ENCODE measurements at places on chromosomes 13 and 19. TPM values are rescaled to one million over a fixed set of nuclear protein-coding genes. Genes with fewer than 3 reads are reported as not detected.

The ZNF570 gene
- 5.8 TPM for total RNA-seq

The ZNF700 gene
- total RNA-seq, result 4.5 TPM

The NLRP7 gene
- total RNA-seq, result not detected

The DACT3 gene
- 0.14 TPM for total RNA-seq

The FSD1 gene
- total RNA-seq, result 11.3 TPM

The FUT6 gene
- 0.84 TPM for total RNA-seq

The SBK3 gene
- 0.33 TPM for total RNA-seq

The THSD8 gene
- not detected for total RNA-seq

The EPS8L1 gene
- total RNA-seq, result 30.5 TPM

The FFAR3 gene
- total RNA-seq, result not detected

- no peak for DNase-seq
Measured at GRCh38 chr13:24630851-24631620, 49.2 kb upstream of the ATP12A start.

DNA sequence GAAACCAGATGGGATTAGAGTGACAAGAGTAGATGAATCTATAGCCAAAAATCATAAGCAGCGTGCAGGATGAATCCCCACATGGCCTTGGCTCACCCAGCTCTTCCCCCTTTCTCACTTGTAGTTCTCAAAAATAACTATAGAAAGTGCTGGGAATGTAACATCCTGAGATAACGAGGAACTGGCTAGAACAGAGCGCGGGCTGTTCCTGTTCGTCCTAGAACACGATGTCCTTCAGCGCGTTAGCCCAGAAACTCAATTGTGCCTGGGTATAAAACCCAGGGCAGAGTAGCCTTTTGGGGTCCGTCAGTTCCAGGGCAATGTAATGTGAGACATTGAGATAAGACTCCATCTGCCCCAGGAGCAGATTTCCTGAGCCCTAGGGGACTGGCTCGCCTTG lies 326.2 kb downstream of the TSHZ3 start:
- DNase-seq, result no peak

GRCh38 chr13:30577401-30577852 lies 40.3 kb upstream of the USPL1 start:
- peak; percentile 76 for DNase-seq

- no peak for DNase-seq
Measured at GRCh38 chr13:97134364-97135095, 87.6 kb upstream of the MBNL2 start.

- no peak for DNase-seq
Measured at GRCh38 chr19:36972571-36972970, 56.4 kb downstream of the ZNF568 start.

DNA sequence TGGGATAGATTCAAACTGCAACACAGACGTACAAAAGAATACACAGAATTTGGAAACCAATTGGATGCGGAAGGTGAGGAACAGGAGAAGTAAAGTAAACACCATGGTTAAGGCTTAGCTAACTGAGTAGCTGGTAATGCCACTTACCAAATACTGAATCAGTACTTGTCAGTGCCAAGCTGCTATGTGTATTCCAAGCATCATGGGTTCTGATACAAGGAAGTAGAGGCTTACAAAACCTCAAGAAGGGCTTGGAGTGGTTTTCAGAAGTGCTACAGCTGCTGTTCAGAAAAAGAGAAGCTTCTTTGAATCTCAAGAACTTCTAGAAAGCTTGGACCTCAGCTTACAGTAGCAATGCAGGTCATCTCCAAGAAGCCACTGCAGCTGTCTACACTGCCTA lies 35.9 kb upstream of the DCT start:
- DNase-seq, result no peak

DNA sequence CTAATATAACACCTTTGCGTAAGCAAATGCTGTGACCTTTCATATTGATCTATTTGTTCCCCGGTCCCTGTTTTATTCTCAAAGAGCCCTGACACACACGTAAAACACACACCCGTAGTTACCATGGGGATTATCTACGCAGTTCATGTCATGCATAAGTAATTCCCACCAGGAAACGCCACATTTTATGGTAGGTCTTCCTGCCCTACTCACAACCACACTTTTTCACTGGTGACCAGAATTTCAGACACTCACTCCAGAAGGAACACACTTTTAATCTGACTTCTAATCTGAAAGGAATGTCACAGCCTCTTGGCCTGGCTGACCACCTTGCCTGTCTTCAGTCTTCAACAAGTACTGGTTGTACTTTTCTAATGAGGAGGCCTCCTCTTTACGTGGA lies 46.8 kb downstream of the SLC7A1 start:
- peak; percentile 77 for DNase-seq

GRCh38 chr13:43546251-43546650 lies 240.5 kb downstream of the ENOX1 start:
- DNase-seq, result no peak

GRCh38 chr19:9913237-9914000 lies 22.9 kb downstream of the OLFM2 start:
- DNase-seq, result no peak

- DNase-seq, result no peak
Measured at GRCh38 chr13:97967948-97968347, 14.5 kb downstream of the IPO5 start.

- peak; percentile 91 for DNase-seq
Measured at GRCh38 chr13:113273851-113274590, 23.0 kb upstream of the LAMP1 start.

- peak; percentile 81 for DNase-seq
Measured at GRCh38 chr13:102440259-102440936, 38.5 kb upstream of the FGF14 start.

DNA sequence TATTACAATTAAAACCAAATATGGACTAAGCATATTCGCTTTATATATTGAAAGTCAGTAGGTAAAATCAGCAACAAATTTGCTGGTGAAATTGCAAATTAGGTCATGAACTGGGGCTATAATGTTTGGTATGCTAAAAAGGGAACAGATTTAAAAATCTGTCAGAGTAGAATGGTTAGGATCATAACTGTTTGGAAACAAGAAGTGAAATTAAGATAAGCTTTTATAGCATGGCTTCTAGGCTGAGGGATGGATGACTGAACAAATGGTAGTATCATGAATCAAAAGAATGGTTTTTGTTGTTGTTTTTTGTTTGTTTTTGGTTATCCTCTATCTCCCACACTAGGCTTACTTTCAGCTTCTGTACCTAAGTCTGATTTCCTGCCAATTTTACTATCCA lies 1090.4 kb downstream of the PCDH9 start:
- no peak for DNase-seq

GRCh38 chr13:91406619-91407018 lies 8.2 kb downstream of the GPC5 start:
- DNase-seq, result no peak

DNA sequence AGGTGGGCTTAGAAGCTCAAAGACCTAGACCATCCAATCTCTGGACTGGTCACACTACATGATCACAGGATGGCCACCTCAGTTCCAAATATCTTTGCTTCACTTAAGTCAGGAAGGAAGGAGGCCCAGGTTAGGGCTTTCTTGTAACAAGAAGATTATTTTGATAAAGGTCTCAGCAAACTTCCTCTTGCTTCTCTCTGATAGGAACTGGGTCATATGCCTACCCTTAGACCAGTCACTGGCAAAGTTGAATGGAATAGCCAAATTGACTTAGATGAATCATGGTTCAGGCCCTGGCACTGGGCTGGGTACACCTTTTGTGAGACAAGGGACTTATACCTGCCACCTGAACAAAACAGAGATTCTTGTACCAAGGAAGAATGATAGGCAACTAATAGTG lies 11.0 kb downstream of the FRY start:
- DNase-seq, result no peak

- no peak for DNase-seq
Measured at GRCh38 chr19:52451241-52451640, 2.1 kb upstream of the ZNF578 start.

GRCh38 chr19:35444735-35445134 lies 3.3 kb upstream of the FFAR2 start:
- DNase-seq, result no peak
